Colonic mucosa (tissue), 4 donors: ENCODE measurements at places on chromosomes 5 and 9.

DNA sequence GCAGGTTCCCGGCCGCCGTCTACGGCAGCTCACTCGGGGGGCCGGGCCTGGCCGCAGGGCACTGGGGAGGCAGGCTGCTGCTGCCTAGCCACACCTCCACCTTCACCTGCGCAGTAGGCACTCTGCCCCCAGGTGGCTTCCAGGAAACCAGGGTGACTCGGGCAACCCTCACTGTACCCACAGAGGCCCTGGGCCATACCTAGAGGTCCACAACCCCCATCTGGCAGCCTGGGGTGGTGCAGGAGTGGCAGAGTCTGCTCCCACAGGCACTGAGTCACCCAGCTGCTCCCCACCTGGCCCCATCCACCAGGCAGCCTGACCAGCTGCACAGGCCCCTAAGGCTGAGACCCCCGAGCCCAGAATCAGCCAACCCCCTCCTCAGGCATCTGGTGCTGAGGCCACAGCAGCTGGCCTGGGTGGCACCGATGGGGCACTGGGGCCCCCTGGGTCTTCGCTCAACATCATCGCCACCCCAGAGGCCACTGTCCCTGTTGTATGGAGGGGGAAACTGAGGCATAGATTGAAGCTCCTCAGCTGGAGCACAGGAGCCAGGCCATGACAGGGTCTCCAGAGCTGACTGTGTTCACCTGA, 70.2 kb downstream of the KCNT1 start:
- DNase-seq, result no peak

DNA sequence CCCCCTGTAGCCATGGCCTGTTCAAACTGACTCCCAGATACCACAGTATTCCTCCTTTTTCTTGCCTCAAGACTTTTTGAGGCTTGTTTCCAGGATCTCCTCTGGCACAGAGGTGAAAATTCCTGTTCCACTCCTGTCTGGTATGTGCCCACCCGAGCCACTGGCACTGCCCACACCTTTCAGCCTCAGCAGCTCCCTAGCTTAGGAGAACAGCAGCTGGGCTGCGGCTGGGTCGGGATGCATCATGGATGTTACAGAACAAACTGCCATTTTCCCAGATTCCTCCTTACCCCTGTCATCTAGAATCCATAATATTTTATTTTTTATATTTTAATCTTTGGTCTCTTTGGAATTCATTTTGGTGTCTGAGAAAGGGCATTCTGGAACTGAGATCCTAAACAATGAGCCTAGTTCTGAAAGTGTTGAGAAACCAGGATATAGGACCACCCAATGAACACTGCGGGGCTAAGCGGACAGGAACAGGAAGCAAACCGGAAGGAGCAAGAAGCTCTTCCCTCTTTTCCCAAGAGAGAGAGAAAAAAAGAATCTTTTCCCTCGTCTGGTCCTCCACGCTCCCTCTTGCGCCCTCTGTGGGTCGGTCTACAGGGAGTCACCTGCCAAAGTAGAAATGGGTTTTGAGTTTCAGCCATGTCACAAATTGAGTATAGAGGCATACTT, 12.5 kb downstream of the OR2S2 start:
- DNase-seq, result peak; percentile 91

DNA sequence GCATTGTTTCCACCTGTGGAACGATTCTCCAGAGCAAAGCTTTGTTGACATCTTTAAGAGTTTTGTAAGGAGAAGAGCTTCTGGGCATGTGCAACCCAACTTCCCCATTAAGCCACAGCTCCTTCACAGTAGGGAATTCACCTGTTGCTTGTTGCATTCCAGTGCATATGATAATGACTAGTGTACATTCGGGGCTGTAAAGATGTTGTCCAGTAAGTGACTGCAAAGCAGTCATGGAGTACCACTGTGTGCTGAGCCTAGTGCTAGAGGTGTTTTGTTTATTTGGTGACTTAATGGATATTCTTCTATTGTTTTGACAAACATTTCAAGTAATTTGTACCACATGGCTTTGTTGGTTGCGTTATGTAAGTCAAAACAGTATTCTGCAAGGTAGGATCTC, 12.8 kb downstream of the UGCG start:
- no peak for DNase-seq

- no peak for DNase-seq
Observed at GRCh38 chr5:158050421-158050820, 191.5 kb upstream of the CLINT1 start.

DNA sequence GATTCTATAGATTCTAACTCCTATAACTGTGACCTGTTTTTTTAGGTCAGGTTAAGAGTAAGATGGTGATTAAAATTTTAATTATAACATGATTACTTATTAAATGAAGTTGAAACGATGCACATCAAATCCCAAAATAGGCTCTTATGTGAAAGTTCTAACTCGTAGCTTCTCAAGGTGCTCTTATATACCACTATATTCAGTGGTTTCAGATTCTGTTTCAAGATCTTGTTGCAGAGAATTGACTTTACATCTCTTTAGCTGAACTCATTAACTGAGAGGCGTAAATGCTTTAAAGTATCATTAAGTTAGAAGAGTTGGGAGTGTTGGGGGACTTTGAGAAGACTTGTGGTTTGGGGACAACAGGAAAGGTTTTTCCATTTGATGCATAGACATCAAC, 1399.8 kb downstream of the PTPRD start:
- DNase-seq, result no peak
